Activated T-helper 1 cell treated with Interleukin-2 at 50 U/mL for 16 hours (primary cell): ENCODE measurements at places on chromosomes 7 and 10.

DNA sequence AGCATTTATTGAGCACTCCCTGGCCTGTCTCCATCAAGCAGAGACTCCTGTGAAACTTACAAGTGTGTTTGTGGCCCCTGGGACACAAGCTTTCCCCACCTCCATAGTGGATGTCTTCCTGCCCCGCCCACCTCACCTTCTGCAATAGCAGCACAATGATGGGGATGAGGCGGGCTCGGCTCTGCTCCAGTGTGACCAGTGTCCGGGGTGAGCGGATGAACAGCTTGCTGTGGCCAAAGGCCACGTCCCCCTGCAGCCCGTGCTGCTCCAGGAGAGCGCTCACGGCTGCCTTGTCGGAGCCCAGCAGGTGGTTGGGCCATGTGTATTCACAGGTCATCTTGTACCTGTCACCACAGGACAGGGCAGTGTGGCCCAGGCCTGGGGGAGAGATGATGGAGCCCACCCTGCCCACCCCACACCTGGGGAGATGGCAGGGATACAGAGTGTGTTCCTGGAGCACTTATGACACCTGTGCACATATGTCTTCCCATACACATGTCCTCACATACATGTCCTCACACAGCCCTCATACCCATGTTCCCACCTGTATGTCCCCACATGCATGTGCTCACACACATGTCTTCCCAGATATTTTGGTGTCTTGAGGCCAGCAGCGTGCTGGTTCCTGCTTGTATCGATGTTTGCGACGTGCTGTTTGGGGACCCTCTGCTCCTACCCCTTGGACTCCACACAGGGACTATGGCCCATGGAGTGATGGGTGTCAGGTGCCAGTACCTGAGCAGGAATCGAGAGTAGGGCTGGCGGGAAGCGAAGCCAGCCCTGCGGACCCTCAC lies 12.7 kb downstream of the MYO1G start:
- no peak for DNase-seq

DNA sequence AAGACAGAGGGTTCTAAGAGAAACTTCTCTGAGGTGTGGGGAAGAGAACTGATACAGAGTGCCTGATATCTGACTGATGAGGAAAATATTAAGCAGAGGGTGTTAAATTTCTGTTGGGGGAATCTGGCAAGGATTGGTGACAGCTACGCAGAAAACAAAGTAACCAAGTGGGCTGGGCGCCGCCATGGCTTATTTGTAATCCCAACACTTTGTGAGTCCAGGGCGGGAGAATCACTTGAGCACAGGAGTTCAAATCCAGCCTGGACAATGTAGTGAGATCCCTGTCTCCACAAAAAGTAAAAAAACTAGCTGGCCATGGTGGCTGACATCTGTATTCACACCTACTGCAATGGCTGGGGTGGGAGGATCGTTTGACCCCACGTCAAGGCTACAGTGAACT lies 2.1 kb upstream of the C7orf25 start:
- DNase-seq = no peak

GRCh38 chr7:154720016-154720415 lies 282.9 kb downstream of the PAXIP1 start:
- DNase-seq = no peak

GRCh38 chr7:23287612-23288011 lies 11.5 kb upstream of the MALSU1 start:
- no peak for DNase-seq

DNA sequence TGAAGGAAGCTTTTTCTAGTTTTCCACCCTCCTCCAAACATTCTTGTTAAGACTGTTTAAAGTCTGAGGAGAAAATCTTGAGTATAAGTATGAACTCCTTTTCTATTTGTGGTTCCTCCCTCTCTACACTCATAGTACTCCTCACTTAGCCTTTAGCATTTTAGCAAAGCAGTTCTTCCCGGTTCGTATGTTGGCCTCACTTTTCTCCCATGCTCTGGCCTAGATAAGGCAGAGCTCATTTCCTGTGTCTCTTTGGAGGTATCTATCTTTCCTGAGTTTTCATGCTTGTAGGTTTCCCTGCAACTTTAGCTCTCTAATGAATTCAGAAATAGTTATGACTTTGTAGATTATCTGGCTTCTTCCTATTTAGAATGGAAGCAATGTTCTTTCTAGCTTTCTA lies 5.9 kb upstream of the OR2F1 start:
- no peak for DNase-seq

DNA sequence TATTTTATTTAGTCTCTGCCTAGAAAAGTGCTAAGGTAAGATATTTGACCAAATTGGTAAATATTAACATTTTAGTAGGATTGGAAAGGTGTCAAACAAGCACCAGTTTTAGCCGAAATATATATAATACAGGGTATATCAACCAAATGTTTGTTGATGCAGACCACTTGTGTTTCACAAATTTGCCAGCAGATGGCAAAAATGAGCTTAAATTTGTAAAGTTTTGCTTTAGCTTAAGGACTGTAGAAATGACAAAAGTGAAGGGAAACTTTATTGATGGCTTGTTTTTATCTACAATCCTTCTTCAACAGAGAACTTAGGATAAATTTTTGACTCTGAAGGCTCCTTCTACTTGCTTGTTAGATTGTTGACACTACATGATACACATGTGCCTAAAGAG lies 4.8 kb upstream of the POLR1F start:
- no peak for DNase-seq

- DNase-seq = no peak
Observed at GRCh38 chr10:124339119-124340032, 79.3 kb downstream of the OAT start.

GRCh38 chr10:49129376-49129775 lies 4.4 kb downstream of the FAM170B start:
- no peak for DNase-seq

- no peak for DNase-seq
Observed at GRCh38 chr10:117547716-117548668, 5.4 kb downstream of the EMX2 start.

DNA sequence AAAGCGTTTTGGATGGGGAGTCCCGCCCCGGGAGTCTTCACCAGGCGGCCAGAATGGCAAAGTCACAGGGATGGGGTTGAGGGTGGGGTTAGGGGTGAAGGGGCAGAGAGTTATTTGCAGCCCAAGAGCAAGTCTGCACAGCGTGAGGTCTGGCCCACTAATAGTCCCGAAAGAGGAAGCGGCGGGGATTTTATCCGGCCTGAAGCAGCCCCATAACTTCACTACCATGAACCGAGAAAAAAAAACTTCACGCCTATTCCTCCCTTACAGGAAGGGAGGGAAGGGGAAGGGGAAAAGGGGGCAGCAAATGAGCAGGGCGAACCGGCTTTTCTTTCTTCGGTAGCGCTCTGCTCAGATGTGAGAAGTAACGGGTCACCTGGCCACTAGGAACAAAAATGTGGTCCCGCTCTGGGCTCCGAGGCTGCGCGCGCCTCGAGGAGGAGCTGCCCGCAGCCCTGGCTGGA lies 712 bp downstream of the ITPRIP start:
- DNase-seq = no peak

DNA sequence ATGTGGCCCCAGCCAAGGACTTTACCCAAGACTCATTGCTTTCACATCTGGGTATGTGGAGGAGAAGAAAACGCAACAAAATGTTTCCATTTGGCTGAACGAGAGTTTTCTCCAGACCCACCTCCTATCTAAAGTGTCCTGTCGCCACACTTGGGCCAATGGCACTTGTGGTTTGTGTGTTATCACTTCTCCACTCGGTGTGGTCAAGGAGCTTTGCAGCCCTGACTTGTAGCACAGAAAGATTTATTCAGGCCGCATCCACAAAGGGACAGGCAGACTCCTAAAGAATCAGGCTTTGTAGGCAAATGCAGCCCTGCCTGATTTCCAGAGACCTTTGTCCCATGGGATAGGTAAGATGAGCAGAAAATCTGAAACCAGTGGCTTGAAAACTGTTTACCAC lies 12.8 kb upstream of the LRRC4 start:
- no peak for DNase-seq

DNA sequence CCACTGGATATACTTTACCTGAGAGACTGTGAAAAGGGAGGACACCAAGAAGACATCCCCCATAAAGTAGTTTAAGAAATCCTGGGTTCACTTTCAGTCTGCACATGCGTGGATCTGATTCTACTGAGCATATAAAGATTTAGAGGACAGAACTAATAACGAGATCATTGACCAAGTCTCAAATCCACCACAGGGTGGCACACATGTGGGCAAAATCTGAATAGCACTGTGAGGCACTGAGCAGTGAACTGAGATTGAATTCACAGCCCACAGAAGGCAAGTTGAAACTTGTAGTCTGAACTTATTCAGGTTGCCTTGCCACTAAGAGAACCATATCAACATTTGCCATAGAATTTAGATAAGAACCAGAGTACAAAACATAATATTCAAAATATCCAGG lies 818.6 kb downstream of the GRID1 start:
- no peak for DNase-seq

- no peak for DNase-seq
Observed at GRCh38 chr10:86245015-86245394, 121.6 kb downstream of the GRID1 start.

GRCh38 chr10:28169525-28169924 lies 133.3 kb downstream of the MPP7 start:
- DNase-seq = no peak

GRCh38 chr10:113060201-113061053 lies 110.4 kb downstream of the TCF7L2 start:
- DNase-seq = no peak

- DNase-seq = peak; percentile 17
Observed at GRCh38 chr10:101834341-101834740, 9.3 kb downstream of the KCNIP2 start.

DNA sequence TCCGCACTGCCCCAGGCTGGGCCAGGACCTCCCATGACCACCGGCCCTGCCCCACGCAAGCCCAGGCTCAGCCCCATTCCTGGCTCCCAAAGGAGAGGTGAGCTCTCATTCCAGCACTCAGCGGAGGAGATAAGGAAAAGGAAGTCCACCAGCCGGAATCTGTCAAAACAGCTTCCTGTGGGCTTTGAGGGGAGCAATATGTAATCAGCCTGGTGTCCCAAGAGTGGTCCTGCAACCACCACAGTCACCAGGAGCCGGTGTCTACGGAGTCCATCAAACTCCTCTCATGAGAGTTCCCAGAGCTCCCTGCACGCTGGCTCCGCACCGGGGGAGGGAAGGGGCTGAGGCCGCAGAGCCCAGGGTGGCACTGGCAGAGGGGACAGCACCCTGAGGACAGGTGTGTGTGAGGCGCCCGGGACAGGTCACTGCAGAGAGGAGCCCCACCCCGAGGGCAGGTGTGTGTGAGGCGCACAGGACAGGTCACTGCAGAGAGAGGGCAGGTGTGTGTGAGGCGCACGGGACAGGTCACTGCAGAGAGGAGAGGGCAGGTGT lies 57.9 kb downstream of the STK32C start:
- no peak for DNase-seq

GRCh38 chr7:156680281-156680680 lies 39.7 kb downstream of the RNF32 start:
- no peak for DNase-seq

DNA sequence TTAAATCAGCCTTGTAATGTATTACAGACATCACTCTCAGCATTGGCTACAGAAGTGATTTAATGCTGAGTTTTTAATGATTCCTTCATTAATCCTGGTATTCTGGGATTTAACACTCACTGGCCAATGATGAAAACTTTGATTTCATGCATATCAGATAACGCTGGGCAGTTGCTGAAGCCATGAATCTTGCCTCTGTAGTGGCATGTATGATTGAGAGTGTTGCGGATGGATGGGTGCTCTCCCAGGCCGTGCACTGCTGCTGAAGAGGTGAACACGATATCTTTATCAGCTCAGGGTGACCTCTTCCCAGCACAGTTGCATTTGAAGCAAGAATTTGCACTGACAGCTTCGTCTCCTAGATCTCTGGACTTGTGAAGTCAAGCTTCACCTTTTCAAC lies 168.7 kb downstream of the LRRC4 start:
- DNase-seq = no peak

- DNase-seq = no peak
Observed at GRCh38 chr7:27172315-27172774, 1.8 kb downstream of the HOXA10 start.

GRCh38 chr7:80542398-80542797 lies 30.5 kb upstream of the GNAT3 start:
- DNase-seq = no peak

- peak; percentile 77 for DNase-seq
Observed at GRCh38 chr7:50335795-50336754, 31.6 kb downstream of the IKZF1 start.

GRCh38 chr10:123301077-123301857 lies 147.1 kb downstream of the BUB3 start:
- no peak for DNase-seq

GRCh38 chr10:120457431-120458172 lies 575 bp downstream of the PLPP4 start:
- DNase-seq = no peak

- DNase-seq = no peak
Observed at GRCh38 chr7:100888988-100889750, at the start of gene UFSP1. Gene UFSP1 (minus strand): TSS chr7:100889715. CDS start chr7:100889271, 444 bp downstream.

GRCh38 chr7:95840953-95841950 lies 68.9 kb downstream of the DYNC1I1 start:
- DNase-seq = no peak

- no peak for DNase-seq
Observed at GRCh38 chr10:1155791-1156615, 99.8 kb downstream of the WDR37 start.

- no peak for DNase-seq
Observed at GRCh38 chr7:142668495-142668894, 80.8 kb upstream of the PRSS1 start.

DNA sequence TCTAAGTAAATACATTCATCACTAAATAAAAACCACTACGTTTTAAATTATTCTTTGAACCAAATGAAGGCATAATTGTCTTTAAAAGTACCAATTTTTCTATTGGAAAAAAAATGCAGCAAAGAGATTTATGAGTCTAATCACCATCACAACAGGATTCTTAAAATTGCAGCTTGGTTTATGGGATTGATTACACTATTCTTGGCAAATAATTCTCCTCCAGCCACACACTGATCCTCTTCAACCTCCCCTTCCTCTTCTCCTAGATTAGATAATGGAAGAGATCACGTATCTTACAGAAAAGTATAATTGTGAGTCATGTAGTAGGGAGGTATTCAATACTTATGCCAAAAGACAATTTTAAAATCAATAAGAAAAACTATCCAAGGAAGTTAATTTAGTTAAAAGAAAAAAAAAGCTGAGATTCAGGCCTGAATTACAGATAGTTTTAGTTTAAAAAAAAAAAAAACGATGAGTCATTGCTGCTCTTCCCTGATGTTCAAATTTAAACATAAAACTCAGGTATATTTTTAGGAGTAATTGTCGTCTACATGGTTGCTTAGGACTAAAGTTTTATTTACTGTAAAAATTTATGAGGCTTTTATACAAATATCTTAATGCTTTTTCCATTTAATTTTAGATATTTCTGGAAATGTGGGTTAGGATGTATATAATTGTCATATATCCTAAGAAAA lies 133.7 kb upstream of the CDK1 start:
- DNase-seq = no peak

GRCh38 chr7:98469088-98469487 lies 68.2 kb upstream of the BAIAP2L1 start:
- DNase-seq = no peak

- no peak for DNase-seq
Observed at GRCh38 chr10:126902157-126902556, 3.1 kb upstream of the DOCK1 start.
